Progenitor cell of endocrine pancreas (in vitro differentiated cells): ENCODE measurements at places on chromosomes 2 and 18.

DNA sequence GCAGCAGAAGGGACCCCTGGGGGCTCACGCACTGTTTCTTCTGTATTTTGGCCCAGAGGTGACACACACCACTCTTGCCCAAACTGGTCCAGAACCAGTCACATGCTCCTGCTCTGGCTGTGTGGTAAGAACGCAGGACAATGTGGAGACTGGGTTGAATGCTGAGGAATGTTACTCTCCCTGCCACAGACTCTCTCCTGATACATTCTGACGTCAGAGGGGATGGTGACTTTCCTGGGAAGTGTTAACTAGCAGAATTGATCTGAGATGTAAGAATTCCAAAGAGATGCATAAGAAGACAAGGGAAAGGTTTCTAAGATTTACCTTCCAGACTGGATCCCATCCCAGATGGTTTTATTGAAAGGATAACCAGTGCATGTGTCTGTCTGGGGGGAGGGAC, 100.8 kb downstream of the ASB1 start:
- no peak for DNase-seq
- peaks cover 12% of the 10 kb centered on the region for H3K4me1 ChIP-seq
- no peak overlapping the region for H3K27ac ChIP-seq
- peaks cover 15% of the 10 kb centered on the region for H3K36me3 ChIP-seq
- peaks cover 4% of the 10 kb centered on the region for H3K27me3 ChIP-seq
- no peak overlapping the region for H3K4me3 ChIP-seq

GRCh38 chr2:111100765-111101162, 19.9 kb upstream of the BCL2L11 start:
- no peak for DNase-seq
- no peaks in the 10 kb centered on the region for H3K36me3 ChIP-seq
- no peak overlapping the region for H3K27ac ChIP-seq
- peaks cover 12% of the 10 kb centered on the region for H3K4me1 ChIP-seq
- H3K4me3 ChIP-seq, result no peak overlapping the region
- H3K27me3 ChIP-seq, result no peaks in the 10 kb centered on the region

- H3K4me3 ChIP-seq, result no peak overlapping the region
- no peaks in the 10 kb centered on the region for H3K27me3 ChIP-seq
- H3K27ac ChIP-seq, result no peak overlapping the region
- no peak for DNase-seq
Observed at GRCh38 chr2:58899692-58900091, 658.6 kb upstream of the FANCL start.

- H3K27me3 ChIP-seq, result peaks cover 3% of the 10 kb centered on the region
- peaks cover 9% of the 10 kb centered on the region for H3K4me1 ChIP-seq
- H3K4me3 ChIP-seq, result no peak overlapping the region
Observed at GRCh38 chr2:18198677-18199076, 320.2 kb downstream of the KCNS3 start.

GRCh38 chr2:3102081-3102921, 275.3 kb downstream of the EIPR1 start:
- peaks cover 22% of the 10 kb centered on the region for H3K4me1 ChIP-seq
- H3K27ac ChIP-seq, result no peak overlapping the region
- no peak overlapping the region for H3K4me3 ChIP-seq
- H3K27me3 ChIP-seq, result peaks cover 11% of the 10 kb centered on the region
- H3K36me3 ChIP-seq, result no peaks in the 10 kb centered on the region
- DNase-seq, result no peak

GRCh38 chr2:237691908-237692600, 64.7 kb downstream of the LRRFIP1 start:
- H3K4me3 ChIP-seq, result peak overlapping the region; percentile 69
- peak; percentile 85 for DNase-seq
- H3K27me3 ChIP-seq, result peaks cover 10% of the 10 kb centered on the region

- H3K27me3 ChIP-seq, result no peaks in the 10 kb centered on the region
- no peaks in the 10 kb centered on the region for H3K36me3 ChIP-seq
- no peak overlapping the region for H3K4me3 ChIP-seq
- no peak overlapping the region for H3K27ac ChIP-seq
Observed at GRCh38 chr2:54497763-54498680, 41.9 kb downstream of the SPTBN1 start.

DNA sequence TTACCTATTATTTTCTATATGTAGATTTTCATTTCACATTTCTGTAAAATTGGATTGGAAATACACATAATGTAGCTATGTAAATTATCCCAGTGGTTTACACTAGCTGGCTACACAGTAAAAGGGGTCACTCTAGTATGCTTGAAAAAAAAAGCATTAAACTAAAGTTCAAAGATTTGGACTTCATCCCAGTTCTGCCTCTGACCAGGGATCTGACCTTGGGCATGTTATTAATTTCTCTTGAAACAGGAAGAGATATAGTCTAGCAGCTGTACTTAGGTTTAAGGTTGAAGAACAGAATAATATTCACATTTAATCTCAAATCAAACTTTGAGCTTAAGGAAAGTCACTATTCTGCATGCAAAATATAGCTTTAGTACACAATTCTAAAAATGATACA, 64.5 kb upstream of the RPE start:
- no peak overlapping the region for H3K27ac ChIP-seq
- H3K4me1 ChIP-seq, result no peaks in the 10 kb centered on the region
- no peak for DNase-seq
- H3K36me3 ChIP-seq, result no peaks in the 10 kb centered on the region

DNA sequence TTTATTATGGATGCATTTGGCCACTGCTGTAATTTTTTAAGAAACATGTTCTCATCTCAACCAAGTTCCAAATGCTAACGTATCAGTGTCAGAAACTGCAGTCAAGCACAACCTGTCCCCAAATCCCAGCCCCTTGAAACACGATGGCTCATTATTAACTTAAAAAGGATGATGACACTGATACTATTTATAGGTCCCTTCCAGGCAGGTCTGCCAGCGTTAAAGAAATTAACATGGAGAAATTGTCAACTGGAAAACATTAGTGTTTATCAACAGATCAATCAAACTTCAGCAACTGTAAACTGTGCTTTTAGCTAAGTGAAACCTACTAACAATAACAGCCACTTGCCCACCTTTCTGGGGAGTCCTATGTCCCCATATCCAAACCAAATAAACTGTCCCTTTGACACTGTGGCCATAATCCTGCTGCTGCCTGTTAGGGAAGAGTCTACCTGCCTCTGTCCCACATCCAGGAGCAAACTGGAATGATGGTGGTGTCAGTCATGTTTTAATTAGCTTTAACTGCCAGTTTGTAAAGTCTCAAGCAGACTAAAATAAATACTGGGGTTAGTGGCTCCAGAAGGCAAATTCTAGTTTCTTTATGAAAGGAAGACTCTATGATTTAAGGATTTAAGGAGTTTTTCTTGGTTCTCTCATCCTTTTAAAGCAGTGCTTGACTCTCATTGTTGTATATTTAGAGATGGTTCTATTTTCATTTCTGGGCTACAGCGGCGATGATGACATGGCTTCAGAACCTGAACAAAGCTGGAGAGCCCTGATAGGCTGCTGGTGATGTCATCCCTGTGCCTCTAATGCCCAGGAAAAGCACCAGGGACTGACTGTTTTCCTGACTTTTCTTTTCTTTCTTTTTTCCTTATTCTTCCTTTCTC, 583.6 kb upstream of the PIK3C3 start:
- no peak for DNase-seq
- H3K27me3 ChIP-seq, result no peaks in the 10 kb centered on the region
- no peak overlapping the region for H3K27ac ChIP-seq
- no peak overlapping the region for H3K4me3 ChIP-seq
- peaks cover 11% of the 10 kb centered on the region for H3K4me1 ChIP-seq
- H3K36me3 ChIP-seq, result no peaks in the 10 kb centered on the region

DNA sequence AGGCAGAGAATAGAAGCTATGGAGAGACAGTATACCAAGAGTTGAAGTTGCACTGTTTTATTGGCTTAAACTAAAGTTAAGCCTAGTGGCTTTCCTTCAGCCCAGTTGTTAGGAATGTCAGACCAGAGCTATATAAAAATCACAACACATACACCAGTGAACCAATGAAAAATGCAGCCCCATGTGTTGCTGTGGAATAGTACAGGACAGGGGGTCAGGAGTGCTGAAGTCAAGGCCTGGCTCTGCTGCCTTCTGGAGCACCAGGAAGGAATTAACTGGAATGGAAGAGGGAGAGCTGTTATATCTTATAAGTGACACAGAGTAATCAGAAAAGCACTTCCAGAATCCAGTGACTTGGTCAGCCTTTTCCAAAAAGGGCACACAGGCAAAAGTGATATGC, 58.9 kb downstream of the OSR1 start:
- no peak for DNase-seq
- H3K27me3 ChIP-seq, result peaks cover 5% of the 10 kb centered on the region
- no peak overlapping the region for H3K4me3 ChIP-seq
- H3K4me1 ChIP-seq, result peaks cover 19% of the 10 kb centered on the region

DNA sequence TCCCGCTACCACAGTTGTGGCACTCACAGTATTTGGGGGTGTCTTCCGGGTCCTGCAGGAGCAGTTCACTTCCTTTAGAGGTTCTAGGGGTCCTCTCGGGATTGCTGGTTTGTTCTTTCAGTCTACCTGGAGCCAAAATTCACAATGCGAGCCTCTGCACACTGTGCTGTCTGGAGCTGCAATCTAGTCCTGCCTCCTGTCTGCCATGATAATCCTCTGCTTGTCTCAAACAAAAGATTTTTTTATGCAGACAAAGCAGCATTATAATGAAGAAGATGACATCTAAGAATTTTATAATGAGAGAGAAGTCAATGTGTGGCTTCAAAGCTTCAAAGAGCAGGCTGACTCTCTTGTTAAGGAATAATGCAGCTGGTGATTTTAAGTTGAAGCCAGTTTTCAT, 975.1 kb upstream of the GYPC start:
- no peaks in the 10 kb centered on the region for H3K36me3 ChIP-seq
- no peaks in the 10 kb centered on the region for H3K27me3 ChIP-seq
- no peaks in the 10 kb centered on the region for H3K4me1 ChIP-seq
- DNase-seq, result no peak
- no peak overlapping the region for H3K4me3 ChIP-seq

- H3K4me1 ChIP-seq, result no peaks in the 10 kb centered on the region
- no peak for DNase-seq
- H3K27me3 ChIP-seq, result no peaks in the 10 kb centered on the region
- peaks cover 22% of the 10 kb centered on the region for H3K36me3 ChIP-seq
- no peak overlapping the region for H3K4me3 ChIP-seq
Observed at GRCh38 chr2:61396005-61396404, 74.9 kb downstream of the USP34 start.

DNA sequence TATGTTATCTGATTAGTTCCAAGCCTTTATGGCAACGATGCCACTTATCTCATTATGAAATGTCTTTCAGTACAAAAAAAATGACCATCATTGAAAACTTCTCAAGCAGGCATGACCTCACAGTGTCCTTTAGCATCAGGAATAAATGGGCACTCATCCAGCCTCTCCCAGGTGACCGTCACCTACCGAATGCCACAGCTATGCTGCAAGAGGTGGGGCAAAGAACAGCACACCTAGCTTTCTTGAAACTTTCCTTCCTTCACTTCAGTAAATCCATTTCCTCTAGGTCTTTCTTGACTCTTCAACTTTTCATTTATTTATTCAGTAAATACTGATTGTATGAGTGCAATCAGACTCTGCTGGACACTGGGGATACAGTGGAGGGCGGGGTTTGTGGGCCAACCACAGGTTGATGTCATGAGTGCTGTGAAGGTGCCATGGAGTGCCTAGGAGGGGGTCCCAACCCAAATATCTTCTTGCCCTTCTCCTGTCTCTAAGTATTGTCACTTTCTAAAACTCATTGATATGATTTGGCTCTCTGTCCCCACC, 54.3 kb upstream of the HK2 start:
- no peaks in the 10 kb centered on the region for H3K36me3 ChIP-seq
- peaks cover 10% of the 10 kb centered on the region for H3K4me1 ChIP-seq
- DNase-seq, result no peak
- peaks cover 14% of the 10 kb centered on the region for H3K27me3 ChIP-seq
- H3K4me3 ChIP-seq, result no peak overlapping the region
- H3K27ac ChIP-seq, result no peak overlapping the region

DNA sequence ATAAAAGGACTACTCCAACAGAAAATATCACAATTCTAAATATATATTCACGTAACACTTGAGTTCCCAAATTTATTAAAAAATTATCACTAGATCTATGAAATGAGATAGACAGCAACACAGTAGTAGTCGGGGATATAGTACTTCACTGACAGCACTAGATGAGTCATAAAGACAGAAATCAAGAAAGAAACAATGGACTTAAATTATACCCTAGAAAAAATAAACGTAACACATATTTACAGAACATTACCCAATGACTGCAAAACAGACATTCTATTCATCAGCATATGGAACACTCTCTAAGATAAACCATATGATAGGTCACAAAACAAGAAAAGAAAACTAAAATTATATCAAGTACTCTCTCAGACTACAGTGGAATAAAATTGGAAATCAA, 429.4 kb downstream of the MBD2 start:
- no peaks in the 10 kb centered on the region for H3K4me1 ChIP-seq
- H3K27me3 ChIP-seq, result no peaks in the 10 kb centered on the region
- no peaks in the 10 kb centered on the region for H3K36me3 ChIP-seq
- no peak overlapping the region for H3K4me3 ChIP-seq
- no peak overlapping the region for H3K27ac ChIP-seq

DNA sequence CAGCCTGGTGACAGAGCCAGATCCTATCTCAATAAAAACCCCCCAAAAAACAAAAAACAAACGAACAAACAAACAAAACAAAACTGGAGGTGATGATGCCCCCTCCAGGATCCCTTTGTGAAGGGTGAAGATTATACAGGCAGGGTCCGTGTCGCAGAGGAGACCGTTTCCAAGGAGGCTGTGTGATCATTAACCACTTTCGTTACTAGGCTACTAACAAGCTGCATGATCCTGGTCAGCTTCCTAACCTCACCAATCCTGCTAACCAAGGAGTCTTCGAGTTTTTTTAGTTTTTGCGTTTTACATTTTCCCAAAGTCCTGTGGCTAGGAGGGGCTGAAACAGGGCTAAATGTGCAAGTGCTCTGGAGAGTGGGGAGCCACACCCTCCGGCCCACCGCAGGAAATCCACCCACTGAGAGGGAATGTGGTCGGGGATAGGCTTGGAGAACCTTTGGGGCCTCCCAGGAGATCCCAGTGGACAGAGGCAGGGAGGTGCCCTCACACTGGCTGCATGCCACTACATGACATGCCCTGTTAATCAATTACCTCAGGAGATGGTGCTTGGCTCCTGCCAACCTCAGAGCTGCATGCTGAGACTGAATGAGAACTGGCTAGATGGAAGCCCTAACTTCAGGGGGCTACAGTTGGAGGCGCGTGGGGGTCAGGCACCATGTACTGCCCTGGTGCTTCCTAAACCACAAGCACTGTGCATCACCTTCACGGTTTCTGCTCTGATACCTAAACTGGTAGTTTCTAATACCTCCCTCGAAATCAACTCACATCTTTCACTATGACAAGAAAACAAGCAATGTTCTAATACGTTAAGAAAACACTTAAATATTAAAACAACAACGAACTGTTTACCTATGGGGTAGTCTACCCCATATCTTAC, 67.5 kb upstream of the RGPD5 start:
- H3K4me1 ChIP-seq, result peaks cover 10% of the 10 kb centered on the region
- no peaks in the 10 kb centered on the region for H3K36me3 ChIP-seq
- no peak for DNase-seq
- H3K27me3 ChIP-seq, result peaks cover 10% of the 10 kb centered on the region
- peak overlapping the region; percentile 30 for H3K27ac ChIP-seq
- H3K4me3 ChIP-seq, result no peak overlapping the region

- H3K36me3 ChIP-seq, result peaks cover 14% of the 10 kb centered on the region
- no peak overlapping the region for H3K4me3 ChIP-seq
- no peaks in the 10 kb centered on the region for H3K27me3 ChIP-seq
Observed at GRCh38 chr2:45438872-45439665, 172.0 kb downstream of the SRBD1 start.

- no peaks in the 10 kb centered on the region for H3K27me3 ChIP-seq
- peak overlapping the region; percentile 66 for H3K27ac ChIP-seq
- peaks cover 23% of the 10 kb centered on the region for H3K4me1 ChIP-seq
- H3K36me3 ChIP-seq, result peaks cover 6% of the 10 kb centered on the region
- no peak overlapping the region for H3K4me3 ChIP-seq
Observed at GRCh38 chr2:227503433-227504406, 31.8 kb downstream of the AGFG1 start.

- H3K36me3 ChIP-seq, result no peaks in the 10 kb centered on the region
- H3K27me3 ChIP-seq, result peaks cover 2% of the 10 kb centered on the region
- no peak overlapping the region for H3K27ac ChIP-seq
Observed at GRCh38 chr18:8279781-8280330, 329.4 kb upstream of the RAB12 start.
